ENCODE measurements at places on chromosomes 6 and 20.

DNA sequence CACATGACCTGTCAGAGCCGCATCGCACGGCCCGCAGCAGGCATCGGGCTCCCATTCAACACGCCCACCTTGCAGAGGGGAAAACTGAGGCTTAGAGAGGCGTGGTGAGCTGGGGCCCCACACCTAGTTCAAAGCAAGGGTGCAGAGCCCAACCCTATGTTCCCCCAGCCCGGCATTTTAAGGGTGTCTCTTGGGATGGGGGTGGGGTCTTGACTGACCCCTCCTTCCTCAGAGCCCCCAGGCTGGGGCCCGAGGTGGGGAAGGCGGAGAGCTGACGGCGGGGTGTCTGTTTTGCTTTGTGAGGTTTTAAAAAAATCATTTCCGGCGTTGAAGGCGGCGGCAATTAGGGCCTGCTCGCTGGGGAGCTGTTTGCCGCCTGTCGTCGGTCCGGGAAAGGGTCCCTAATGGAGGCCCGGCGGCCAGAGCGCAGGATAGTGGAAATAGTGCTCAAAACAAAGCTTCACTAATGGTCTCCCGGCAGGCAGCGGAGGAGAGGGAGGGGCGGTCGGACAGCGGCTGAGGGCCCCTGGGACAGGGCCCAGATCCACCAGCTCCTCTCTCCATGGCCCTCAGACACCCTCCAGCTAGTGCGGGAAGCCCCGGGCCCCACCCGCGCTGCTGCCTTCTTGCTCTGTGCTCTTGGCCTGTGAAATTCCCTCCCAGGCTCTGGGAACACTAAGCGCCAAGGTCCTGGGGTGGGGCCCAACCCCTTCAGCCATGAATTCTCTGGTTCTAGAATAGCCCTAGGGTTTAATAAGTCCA, 11.9 kb downstream of the VSTM2L start:
- no peak for DNase-seq

DNA sequence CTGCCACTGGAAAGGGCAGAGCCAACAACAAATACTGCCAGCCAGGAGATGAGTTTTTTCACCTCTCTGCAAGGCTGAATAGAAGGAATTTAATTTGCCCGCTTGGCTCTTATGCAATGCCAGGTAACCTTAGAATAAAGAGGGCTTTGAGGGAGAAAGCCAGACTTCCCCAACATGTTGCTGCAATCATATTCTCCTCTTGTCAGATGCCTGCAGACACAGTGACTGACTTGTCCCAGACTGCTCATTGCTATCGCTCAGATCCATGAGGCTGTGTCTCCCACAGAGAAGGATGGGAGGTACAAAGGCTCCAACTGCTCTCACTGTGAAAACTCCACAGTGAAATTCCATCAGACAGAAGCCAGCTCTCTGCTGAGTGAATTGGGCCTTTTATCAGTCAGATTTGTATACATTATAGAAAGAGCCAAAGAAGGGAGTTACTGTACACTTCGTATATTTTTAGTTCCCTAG, 517.0 kb upstream of the ID4 start:
- no peak for DNase-seq

DNA sequence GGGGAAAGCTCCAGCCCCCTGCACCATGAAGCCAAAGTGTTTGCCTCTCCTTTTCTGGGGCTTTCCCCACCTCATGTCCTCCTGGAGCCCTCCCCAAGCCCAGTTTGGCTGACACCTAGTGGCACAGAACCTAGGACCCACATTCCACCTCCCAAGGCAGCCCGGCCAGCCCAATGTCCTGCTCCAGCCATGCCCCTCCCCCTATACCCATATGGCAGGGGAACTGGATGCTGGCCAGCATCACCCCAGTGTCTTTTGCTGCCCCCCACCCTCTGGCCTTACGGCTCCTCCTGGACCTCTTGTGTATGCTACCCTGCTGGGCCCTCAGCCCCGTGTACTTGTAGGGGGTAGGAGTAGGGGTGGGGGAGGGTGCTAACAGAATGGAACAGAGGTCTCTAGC, 170.1 kb downstream of the KIF6 start:
- DNase-seq, result no peak

GRCh38 chr6:150119173-150119572, 23.7 kb upstream of the PPP1R14C start:
- DNase-seq, result no peak

DNA sequence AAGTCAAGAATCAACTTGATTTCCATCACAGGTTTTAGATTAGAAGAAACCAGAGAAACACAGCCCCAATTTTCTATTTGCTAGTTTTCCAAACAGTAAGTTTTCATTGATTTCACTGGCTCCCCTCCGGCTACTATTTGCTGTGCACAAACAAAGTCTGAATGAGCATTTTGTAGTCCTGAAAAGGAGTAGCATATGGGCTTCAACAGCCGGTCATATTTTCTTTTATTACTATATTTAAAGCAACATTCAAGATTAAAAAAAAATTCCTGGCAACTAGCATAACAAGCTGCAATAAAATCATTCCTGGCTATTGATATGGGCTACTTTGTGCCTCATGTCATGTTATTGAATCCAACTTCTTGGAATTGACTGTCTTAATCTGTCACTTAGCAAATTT, 48.3 kb downstream of the CARMIL1 start:
- no peak for DNase-seq

DNA sequence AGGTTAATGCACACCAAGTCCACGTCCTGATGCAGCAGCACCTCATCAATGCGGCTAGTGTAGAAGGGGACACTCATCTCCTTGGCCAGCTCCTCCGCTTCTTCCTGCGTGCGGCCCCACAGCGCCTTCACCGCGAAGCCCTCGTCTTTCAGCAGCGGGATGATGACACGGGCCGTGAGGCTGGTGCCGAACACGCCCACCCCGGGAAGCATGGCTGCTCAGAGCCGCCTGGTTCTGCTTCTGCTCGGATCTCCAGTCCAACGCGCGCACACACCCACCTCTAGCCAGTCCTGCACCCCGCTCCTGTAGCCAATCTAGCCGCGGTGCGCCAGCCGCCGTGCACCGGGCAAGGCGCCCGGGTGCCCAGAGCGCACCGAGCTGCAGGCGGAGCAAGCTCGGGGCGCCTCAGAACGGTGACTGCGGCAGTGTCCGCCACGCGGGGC, 700 bp downstream of the GFOD1 start:
- no peak for DNase-seq

- no peak for DNase-seq
Measured at GRCh38 chr6:168035098-168035660, 37.7 kb downstream of the KIF25 start.

DNA sequence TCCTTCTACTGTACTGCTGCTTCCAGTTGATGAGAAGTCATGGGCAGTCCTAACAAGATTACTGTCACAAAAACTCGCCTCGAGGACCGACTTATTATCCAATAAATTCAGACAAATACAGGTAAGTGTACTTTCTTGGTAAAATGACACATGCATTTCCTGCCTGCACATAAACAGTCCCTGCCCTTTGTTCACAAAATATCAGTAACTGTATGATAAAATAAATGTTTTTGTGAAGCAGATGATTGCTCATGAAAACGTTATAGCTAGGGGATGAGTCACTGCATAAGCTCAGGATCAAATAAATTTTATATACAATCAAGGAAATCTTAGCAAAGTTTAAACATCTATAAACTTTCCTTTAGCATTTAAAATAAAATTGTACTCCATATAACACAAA, 164.5 kb upstream of the RIPOR2 start:
- no peak for DNase-seq

GRCh38 chr6:110284855-110285254, 73.3 kb downstream of the METTL24 start:
- no peak for DNase-seq

DNA sequence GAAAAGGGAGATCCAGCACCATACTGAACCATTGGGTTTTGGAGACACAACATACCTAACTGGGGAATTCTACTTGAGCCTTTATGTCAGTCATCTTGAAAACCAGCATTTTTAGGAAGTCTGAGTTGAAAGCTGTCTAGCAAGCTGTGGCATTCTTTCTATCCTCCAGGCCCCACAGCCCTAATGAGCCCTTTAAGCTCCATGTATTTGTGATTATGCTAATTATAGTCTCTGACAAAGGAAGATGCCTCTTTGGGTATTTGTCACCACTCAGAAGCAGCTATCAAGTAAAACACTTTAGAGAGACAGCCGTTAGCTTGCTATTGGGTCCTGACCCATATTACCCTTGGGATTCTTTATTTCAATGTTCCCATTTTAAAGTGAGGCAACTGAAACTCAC, 159.5 kb upstream of the MANEA start:
- no peak for DNase-seq

DNA sequence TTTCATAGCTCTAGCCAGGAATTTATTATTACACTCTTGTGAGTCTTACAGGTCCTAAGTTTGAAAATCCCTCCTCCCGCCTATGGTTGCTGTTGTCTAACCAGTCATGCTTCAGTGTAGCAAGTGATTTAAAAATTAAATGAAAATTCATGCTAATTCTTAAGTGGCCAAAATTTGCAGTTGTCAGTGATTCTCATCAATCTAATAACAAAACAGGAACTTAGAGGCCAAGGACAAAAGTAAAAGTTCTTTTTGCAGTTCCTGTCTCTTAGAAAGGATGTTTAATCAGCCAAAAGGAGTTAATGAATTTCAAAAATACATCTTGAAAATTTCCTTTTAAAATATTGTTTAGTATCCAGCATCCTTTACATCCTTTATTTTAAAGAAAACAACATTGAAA, 36.3 kb downstream of the VTA1 start:
- DNase-seq, result no peak

DNA sequence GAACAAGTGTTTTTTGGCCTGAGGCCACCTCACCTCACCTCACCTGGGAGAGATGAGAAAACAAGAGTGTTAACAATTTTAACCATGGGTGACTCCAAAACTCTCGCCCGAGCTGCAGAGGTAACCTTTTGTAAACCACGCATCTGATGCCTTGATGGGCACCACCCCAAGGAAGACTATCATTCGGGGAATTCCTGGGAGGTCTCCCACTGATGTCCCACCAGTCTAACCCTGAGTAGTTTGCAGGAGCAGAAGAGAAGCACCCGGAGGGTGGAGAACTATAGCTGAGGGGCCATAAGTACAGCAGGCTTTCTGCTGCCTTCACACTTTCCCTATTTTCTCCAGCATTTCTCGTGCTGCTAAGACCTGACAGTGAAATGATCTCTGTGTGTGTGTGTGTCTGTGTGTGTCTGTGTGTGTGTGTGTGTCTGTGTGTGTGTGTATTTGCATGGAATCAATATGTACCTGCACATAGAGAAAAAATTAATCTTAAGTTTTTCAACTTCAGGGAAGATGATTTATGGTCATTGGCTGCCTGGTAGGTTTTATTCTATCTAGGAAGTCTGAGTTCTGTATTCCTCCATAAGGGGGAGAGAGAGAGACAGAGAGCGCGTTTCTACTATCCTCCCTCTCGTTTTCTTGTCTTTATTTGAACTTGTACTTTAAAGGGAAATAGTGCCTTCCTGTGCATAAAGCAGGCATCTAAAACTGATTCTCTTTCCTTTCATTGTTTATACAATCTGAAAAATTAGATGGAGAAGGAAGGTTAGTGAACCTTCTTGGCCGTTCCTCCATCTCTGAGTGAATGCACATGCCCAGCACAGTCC, 75.8 kb downstream of the CAP2 start:
- DNase-seq, result no peak

DNA sequence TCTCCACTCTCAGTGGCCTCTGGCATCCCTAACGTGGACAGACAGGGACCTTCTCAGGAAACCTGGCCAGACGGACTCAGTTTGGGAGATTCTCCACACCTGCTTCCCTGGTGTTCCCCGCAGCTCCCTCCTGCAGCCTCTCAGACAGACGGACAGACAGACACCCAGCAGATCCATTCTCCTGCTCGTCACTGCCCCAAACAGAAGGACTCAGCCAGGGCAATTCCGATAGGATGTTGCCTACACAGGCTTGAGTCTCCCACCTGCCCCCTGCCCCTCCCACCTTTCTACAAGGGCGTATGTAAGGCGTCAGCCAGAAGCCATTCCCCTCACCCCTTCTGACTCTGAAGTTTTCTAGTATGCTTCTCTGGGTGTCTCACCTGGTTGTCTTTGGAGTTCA, 428 bp downstream of the CCM2L start:
- no peak for DNase-seq

DNA sequence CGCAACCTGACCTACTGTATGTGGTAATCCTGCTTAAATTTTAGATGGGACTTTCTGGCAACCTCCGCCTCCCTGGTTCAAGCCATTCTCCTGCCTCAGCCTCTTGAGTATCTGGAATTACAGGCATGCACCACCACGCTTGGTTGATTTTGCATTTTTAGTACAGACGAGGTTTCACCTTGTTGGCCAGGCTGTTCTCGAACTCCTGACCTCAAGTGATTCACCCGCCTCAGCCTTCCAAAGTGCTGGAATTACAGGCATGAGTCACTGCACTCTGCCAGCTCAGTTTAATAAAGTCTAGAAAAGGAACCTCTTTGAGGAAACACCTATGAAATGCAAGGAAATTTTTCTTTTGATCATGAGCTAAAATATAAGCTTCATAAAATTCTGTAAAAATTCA, 9.0 kb upstream of the PLCB4 start:
- no peak for DNase-seq

- no peak for DNase-seq
Measured at GRCh38 chr6:169890901-169891300, 139.5 kb downstream of the ERMARD start.

- no peak for DNase-seq
Measured at GRCh38 chr20:34907616-34908469, 31.4 kb downstream of the ACSS2 start.

DNA sequence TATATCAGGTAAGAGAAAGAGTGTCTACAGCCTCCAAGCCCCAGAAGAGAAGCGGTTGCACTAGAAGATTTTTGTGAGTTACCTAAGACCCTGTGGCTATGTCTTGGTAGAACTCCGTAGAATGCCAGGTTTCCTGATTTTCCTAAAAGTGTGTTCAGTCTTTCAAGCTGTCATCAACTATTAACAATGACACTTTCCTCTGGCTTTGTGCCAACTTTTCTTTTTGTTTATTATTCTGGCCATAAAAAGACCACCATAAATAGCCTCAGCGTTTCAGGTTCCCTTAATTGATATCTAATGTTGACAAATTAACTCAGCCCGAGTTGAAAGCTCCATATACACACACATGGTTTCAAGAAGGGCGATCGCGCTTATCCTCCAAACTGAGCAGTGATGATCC, 1.2 kb downstream of the PAK5 start:
- no peak for DNase-seq

- DNase-seq, result no peak
Measured at GRCh38 chr6:25617997-25618396, 34.0 kb upstream of the SCGN start.

GRCh38 chr6:2900221-2900807, 2.8 kb downstream of the SERPINB9 start:
- DNase-seq, result no peak

Measured in stimulated activated CD8-positive, alpha-beta memory T cell treated with anti-CD3 and anti-CD28 coated beads, Interleukin-2, amount 100 ng/mL, for 1 hour (primary cell).